ENCODE measurements at places on chromosomes 11 and 22.

DNA sequence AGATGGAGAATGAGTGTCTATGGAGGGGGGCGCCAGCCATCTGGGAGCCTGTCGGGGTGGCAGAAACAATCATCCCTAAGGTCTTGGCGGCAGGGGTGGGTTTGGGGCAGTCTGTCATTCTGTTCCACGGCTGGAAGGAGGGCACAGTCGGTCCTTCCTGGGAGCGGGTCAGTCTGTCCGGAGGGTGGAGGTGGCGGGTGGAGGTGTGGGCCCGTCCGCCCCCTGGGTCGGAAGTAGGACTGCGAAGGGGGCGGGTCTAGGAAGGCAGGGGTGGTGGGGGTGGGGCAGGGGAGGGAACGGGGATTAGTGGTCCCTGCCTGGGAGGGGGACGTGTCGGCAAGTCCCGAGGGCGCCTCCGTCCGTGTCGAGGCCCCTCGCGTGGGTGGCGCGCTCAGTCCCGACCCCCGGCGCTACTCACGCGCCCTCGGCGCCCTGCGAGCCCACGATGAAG is 461 bp downstream of the TBC1D10A start:
- DNase-seq: no peak

DNA sequence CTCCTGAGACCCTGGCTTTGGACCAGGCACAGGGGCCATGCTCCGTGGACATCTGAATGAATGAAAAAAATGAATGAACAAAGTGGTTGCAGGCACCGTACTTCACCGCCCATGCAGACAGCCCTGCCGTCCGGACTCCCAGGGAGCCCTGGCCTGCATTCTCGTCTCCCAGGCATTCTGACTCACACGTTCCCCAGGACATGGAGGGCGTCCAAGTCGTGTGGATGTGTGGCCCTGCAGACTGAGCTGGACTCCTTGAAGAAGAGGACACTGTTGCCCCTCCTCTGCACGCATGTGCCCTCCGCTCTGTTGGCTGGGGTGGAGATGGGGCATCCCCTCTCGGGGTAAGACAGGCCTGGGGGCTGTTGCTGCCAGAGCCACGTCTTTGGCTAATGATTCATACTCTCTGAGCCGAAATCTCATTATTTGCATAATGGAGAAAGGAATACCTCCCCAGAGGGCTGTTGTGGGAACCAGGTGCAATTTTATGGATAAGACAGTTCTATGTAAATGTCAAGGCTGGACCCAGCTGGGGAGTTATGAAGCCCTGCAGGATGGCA is 49.7 kb downstream of the RTL6 start:
- DNase-seq: no peak

DNA sequence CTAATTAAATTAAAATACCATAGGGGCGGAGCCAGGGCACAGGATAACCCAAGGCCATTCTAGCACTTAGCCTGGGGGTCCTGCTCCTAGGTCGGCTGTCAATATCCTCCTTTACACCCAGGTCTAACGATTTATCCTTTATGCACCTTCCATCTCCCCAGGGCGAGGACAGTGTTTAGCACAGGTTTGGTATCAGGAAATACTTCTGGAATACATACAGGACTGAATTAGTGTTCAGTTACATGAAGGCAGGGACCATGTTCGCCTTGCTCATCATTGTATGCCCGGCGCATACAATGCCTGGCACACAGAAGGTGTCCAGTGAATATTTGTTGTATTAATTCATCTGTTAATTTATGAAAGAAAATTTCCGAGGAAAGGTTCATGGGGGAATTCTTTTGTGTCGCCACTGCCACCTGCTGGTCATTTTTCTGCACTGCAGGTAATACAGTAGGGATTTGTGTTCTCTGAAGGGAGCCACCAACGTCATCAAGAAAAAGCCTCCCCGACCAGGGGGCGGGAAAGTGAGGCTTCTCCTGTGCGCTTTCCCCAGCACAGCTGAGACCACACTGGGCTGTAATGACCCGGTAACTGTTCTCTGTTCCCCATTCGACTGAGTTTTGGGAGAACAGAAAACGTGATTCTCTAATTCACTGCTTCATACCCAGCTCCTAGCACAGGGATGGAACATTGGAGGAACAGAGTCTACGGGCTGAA is 68.7 kb upstream of the ASPHD2 start:
- DNase-seq: peak; percentile 36

DNA sequence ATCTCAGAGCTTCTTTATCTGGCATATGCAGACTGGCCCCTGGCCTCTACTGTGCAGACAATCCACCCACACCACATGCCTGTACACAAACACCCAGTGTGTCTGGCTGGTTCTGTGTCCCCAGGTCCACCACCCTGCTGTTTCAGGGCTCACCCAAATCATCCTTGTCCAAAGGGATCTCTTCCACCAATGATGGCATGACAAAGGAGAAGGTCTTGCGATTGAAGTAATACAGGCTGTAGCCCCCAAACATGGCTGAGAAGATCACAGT is 1.7 kb downstream of the SLC37A4 start:
- no peak for DNase-seq

DNA sequence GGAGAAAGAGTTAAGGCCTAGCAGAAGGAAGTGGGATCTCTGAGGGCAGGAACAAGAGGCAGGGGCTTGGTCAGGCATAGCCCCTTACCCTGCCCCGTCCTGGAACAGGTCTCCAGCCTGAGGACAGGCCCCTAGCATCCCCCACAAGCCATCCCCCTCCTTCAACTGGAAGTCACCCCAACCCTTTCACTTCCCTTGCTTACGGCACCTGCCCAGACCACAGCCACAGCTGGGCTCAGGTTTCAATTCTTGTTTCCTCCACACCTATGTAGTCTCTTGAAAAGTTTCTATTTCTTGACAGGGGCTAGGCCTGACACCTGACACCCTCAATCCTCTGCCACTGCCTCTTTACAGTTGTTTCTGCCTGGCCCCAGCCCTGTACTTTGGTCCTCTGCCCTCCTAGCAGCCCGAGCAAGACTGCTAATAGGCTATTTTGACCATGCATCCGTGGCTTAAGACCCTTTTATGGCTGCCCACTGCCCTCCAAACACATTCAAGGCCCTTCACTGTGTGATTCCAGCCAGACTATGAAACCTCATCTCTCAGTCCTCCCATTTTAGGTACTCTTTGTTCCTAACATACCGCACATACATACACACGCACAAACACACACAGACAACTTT is 10.9 kb upstream of the FCHSD2 start:
- DNase-seq: no peak

DNA sequence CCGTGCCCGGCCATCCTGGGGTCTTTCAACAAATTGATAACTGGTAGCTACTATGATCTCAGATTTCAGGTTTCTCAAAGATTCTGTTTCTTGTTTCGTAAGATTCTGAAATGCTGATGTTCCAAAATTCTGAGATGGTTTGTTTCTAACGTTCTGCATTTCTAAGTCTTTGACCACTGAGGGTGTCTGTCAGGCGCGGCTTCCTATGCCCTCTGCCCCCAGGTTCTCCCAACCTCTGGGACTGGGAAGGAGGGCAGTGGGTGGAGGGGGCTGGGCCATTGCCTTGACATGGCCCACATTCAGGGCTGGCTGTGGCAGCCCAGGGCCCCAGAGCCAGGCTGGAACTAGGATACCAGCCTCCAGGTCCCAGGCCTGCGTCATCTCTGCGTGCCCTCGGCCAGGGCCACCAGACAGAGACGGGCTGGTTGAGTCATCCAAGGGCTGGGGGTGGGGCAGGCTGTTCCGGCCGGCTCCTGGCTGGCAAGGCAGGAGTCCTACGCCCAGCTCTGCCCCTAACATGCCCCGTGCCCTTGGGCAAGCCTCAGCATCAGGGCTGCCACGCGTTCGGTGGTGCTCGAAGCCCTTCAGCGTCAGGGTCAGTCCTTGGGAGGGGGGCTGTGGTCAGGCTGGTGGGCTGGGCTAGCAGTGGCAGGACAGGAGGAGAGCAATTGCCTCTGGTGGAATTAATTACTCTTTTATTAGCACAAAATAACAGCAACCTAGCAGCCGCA is 5.2 kb downstream of the TMEM134 start:
- DNase-seq: no peak

DNA sequence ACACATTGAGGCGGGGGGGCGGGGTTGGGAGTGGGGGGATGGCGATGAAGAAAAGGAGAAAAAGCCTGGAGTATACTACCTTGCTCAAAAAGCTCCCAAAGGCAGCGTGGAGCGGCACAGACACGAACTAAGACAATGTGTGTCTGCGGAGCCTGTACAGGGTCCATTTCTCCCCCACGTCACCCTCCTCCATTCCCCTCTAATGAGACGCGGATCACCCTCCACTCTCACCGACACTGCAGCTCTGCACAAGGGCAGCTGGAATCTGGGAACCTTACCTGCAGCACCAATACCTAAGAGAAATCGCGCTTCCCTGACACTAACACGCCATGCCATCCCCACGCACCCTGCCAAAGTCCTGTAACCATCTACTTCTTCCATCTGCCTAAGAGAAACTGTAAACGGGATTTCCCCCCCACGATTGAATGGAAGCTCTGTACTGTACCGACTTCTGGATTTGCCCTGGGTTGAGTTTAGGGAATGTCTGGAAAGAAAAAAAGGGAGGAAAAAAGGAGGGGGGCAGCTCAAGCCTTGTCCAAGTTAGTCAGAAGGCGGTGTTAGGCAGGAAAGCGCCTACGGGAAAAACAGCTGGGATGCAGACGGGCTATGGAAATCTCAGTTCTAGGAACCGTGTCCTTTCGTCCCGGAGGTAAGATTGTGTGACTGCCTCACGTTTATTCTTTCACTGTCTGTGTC is 125.7 kb upstream of the C11orf58 start:
- no peak for DNase-seq

GRCh38 chr11:128956401-128957201 is 13.9 kb upstream of the TP53AIP1 start:
- no peak for DNase-seq

DNA sequence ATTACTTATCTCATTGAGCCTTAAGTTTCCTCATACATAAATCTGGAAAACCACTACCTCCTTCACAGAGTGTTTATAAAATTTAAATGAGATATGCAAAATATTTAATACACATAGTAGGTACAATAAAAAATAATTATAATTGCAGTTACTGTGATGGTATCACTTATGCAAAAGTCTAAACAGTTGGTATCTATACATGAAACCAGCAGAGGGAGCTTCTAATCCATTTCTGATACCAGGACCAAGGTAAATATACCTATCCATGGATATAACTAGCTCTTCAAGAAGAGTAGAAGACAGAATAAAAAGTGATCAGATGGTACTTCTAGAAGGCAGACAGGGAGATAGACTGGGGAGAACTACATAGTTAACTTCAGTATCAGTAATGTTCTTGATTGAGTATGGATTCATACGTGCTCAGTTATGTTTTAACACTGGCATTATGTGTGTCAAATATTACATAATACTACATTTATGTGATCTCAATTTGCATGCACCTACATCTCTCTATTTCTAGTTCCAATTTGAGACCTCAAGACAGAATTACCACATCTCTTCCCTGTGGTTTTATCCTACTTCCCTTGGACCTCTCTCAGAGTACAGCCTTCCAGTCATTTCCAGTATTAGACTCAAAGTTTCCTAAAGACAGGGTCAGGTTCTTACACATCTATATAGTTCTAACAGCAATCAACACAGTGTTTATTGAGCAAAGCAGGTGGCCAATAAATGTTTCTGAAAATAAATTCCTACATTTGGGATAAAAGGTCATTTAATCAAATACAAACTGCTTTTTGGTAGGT is 13.7 kb upstream of the TSG101 start:
- no peak for DNase-seq

DNA sequence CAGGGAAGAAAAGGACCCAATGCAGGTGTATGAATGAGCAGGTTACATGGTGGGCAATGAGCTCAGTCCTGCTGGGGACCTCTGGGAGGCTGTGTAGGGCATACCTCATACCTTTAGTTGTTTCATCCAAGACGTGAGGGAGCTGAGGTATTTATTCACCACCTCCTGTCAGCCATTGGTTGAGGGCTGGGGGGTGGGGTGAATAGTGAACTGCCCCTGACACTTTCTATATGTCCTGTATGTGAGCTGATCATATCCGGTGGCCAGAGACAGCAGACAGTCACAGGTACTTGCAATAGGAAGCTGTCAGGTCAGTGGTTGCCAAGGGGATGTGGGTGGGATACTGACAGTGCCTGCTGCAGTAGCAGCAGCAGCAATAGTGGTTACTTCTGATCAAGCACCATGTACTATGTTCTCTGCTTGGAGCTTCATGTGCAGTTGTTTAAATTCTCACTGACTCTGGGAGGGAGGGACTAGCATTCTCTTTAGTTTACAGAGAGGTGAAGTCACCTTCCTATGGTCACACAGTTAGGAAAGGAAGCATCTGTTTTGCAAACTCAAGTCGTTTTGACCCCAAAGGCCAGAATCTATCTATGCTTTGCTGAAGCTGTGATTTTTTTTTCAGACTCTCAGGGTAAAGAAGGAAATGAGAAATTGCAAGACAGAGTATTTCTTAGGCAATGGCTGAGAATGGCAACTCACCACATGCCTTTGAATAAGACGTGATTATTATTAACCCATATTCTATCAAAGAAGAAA is 54.0 kb downstream of the MIAT start:
- DNase-seq: no peak

DNA sequence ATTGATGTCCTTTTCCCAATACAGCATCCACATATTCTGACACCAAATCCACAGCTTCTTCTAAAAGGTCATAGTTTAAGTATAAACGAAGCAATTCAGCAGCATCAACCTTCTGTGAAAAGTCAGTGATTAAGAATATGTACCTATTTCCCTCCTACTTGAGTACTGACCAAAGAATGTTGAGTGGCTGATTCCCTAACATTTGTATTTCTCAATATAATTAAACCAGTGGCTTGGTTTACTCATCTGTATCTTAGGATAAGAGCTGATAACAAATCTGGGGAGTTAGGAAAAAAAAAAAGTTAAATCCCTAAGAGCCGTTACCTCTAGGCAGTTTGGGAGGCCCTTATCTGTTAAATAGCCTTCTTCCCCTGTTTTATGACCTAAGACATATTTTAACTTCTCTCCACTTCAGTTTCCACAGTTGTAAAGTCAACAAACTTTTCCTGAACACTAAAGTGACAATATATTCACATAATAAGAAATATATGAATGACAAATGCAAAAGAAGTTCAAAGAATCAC is 16.0 kb upstream of the FNBP4 start:
- DNase-seq: no peak

All from stimulated activated CD8-positive, alpha-beta memory T cell treated with anti-CD3 and anti-CD28 coated beads, Interleukin-7, amount 100 ng/mL, for 1 hour (primary cell).